Fibroblast of skin of abdomen (primary cell): ENCODE measurements at places on chromosomes 12 and 14.

GRCh38 chr12:124432376-124432775 is 135.0 kb downstream of the NCOR2 start:
- peak; percentile 27 for DNase-seq

GRCh38 chr12:115013236-115013981 is 329.4 kb upstream of the TBX3 start:
- DNase-seq = no peak

DNA sequence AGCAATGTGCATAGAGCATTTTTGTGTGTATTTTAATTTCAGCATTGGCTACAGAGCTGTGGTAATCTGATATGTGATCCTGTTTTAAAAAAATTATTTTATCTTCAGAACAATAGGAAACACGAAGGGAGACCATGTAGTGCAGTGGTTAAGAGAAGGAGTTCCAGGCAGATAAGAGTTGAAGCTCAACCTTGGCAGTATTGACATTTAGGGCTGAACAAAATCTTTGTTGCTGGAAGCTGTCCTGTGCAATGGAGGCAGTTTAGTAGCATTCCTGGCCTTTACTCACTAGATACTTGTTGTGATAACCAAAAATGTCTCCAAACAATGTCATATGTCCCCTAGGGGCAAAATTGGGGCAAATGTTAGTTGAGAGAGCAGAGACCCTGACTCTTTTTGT is 59.2 kb downstream of the CHST11 start:
- no peak for DNase-seq

DNA sequence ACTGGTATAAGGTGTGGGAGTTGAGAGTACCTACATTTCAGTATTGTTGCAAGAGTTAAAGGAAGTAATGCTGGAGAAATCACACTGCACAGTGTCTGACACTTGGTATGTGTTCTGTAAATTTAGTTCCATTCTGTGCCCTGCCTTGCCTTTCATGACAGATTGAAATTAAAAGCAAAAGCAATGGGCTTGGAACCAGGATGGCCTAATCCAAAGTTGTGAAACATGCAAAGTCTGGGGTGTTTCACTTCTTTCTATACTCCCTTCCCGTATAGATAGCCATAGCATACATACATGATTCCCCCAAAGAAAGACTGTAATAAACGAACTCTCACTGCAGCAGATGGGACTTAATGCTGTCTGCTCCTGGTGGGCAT is 281.1 kb downstream of the NRXN3 start:
- DNase-seq = no peak

DNA sequence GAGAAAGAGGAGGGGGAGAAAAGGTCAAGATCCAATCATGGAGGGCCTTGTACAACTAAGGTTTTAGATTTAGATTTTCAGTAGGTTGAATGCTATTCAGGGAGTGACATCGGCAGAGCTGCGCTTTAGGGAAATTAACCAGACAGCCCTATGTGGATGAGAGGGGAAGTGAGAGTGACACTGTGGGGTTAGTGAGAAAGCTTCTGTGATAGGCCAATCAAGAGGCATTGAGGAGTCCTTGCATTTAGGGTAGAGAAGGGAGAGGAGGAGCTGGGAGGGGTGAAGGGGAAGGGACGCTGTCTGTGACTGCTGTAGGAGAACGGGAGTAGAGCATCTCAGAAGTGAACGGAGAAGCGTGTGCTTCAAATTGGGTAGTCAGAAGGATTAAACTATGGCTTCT is 3.4 kb downstream of the HSD17B6 start:
- DNase-seq = no peak

- DNase-seq = no peak
These were observed 4.8 kb downstream of the PPP1R36 start for GRCh38 chr14:64554556-64554955.

DNA sequence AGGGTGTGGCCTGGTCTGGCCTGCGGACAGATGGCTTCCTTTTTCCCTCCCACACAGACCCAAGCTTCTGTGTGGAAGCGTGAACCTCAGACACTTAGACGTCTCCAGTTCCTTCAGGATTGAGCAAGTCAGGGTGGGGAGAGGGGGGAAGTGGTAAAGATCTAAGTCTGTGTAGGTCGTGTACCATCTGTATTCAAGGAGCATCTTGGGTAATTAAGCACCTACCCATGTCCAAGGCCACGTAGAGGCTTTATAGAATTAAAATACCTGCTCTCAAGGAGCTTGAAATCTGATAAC is 1.7 kb downstream of the AVIL start:
- peak; percentile 40 for DNase-seq

DNA sequence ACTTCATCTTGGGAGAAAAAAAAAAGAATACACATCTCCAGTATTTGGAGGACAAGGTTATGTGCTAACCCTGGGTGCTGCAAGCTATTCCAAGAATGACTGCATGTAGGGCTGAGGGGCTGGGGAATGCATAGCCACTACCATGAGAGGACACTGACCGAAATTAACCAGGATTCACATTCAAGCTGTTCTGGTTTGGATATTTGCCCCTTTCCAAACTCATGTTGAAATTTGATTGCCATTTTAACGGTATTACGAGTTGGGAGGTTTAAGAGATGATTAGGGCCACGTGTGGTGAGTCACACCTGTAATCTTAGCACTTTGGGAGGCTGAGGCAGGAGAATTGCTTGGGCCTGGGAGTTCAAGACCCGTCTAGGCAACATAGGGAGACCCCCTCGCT is 18.5 kb upstream of the MARK3 start:
- no peak for DNase-seq

DNA sequence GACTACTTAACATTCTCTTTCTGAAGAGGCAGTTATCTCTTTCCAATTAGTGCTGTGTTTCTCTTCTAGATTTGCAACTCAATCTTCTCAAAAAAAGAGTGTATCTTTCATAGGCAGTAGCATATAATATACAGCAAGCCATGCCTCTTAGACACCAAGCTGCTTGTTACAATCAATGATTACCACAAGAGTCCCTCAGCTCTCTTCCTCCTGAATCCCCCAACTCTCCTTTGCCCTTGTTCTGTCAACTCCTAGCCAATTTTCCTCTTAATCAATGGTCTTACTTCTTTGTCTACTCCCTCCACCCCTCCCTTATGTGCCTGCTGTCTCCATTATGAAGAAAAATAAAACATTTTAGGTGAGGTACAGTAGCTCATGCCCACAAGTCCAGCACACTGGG is 2.6 kb downstream of the TMTC1 start:
- no peak for DNase-seq

- peak; percentile 95 for DNase-seq
These were observed 8.5 kb upstream of the KRT75 start for GRCh38 chr12:52442600-52443061.

DNA sequence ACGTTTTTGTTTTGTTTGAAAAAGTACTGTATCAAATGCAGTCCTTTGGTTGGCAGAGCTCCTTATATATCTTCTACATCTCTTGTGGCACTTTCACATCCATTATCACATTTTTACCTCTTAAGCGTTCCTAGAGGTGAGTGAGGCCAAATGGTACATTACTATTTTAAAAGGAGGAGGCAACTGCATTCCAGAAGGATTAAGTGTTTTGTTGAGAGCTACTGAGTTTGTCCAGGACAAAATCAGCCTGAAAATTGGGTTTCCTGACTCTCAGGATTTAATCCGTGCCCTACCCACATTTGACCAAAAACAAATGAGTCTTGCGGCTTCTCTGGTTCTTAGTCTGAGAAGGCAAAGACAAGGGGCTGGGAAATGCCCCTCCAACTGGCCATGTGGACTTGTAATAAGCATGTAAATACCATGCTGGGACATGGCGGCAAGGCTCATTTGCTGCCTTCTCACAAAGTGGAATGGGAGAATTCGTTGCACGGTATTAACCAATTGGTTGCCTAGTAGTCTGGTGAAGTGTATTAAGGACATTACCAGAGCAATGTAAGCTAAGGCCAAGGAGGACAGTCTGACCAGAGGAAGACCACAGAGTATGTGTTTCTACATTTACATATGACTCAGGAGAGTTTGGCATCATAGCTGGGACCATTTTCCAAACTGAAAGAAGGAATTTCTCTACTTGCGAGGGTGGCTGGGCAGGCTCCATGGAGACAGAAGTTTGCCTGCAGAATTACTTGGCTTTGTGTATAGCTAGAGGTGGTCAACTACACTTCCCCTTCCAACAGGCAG is 175.8 kb upstream of the PLXNC1 start:
- DNase-seq = peak; percentile 33

- DNase-seq = no peak
These were observed 379.0 kb downstream of the CCER1 start for GRCh38 chr12:90575995-90576394.

DNA sequence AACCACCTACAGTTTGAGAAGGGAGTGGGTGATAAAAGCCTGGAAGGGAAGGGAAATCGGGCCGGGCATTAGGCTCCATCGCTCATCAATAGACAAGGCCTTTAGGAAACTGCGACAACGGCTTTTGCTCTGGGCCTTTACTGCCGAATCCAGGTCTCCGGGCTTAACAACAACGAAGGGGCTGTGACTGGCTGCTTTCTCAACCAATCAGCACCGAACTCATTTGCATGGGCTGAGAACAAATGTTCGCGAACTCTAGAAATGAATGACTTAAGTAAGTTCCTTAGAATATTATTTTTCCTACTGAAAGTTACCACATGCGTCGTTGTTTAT is 261 bp upstream of the RNU7-1 start:
- peak; percentile 93 for DNase-seq

- no peak for DNase-seq
These were observed 125.4 kb downstream of the STXBP6 start for GRCh38 chr14:24924544-24924943.

DNA sequence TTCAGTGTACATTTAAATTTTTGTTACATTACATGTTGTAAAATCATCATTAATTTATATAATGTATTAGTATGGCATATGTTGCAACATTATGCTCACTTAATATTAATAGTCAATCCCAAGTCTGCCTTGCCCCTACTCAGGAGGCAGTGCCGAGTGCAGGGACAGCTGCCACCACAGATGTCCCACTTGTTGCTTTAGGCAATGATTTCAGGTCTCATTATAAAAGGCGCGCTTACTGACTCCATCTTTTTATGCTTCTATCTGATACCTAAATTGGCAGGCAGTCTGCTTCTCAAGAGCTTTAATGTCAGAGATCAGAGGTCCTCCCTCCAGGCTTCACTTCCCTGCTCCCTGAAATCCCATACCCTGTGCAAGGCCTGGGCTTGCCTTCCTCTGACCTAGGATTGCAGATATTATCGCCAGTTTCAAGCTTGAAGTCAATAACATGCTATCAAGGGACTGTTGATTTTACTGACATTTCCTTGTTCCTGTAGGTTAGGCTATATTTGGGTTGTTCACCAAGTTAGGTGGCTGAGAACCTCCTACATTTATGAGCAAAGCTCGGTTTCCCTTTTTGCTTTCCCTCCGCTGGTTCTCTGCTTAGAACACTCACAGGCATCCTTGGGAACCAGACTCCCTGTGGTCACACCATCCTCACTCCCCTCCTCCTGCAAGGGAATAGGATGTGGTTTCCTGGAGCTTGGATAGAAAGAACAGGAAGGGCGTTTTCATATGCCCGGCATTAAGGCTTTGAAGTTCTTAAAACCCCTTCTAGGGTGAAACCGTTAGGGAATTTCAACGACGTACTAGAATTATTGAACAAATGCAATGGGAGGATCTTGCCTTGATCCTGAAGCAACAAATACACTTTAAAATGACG is 208.4 kb upstream of the FKBP4 start:
- peak; percentile 25 for DNase-seq

GRCh38 chr12:109459247-109459646 is 17.9 kb downstream of the KCTD10 start:
- DNase-seq = no peak
